ENCODE measurements at places on chromosomes 7 and 10.

- no peak for DNase-seq
Observed at GRCh38 chr7:102252366-102252982, 34.2 kb upstream of the SH2B2 start.

DNA sequence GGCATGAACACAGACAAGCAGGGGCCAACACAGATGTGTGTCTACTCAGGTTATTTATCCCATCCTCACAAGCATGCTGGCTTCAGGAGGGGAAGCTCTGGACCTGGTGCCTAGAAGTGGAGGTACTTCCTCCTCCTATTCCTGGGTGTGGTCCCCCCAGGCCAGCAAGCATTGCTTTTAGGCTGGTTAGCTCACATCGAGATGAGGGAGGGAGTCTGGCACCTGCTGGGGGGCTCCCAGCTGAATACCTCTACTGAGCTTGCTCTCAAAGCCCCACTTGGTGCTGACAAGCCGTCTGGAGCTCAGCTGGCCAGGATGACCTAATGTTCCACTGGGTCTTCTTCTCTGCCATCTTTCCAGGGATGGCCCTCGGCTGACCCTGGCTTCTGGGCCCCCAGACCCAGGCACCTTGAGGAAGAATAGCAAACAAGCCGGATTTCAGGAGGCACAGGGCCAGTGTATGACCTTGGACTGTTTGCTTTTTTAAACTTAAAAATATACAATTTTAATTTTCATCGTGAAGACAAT is 26.8 kb downstream of the FAM241B start:
- DNase-seq = no peak

- DNase-seq = no peak
Observed at GRCh38 chr7:32263611-32264010, 193.4 kb upstream of the PDE1C start.

DNA sequence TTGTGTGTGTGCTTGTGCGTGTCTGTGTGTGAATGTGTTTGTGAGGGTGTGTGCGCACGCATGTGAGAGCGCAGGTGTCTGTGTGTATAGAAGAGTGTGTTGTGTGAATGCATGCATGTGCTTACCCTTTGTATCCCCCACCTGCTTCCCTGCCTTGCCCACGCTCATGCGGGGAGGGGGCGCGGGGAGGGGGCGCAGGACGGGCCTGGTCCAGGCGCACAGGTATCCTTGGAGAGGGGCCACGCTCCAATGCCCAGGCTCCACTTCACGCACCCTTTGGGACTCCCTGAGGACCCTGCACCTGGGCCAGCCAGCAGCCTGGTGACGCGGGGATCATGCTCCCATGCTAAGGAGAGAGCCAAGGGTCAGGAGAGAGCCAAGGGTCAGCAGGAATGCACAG is 47.9 kb upstream of the EN2 start:
- no peak for DNase-seq

- DNase-seq = no peak
Observed at GRCh38 chr10:43809211-43809930, 160.7 kb upstream of the ZNF32 start.

DNA sequence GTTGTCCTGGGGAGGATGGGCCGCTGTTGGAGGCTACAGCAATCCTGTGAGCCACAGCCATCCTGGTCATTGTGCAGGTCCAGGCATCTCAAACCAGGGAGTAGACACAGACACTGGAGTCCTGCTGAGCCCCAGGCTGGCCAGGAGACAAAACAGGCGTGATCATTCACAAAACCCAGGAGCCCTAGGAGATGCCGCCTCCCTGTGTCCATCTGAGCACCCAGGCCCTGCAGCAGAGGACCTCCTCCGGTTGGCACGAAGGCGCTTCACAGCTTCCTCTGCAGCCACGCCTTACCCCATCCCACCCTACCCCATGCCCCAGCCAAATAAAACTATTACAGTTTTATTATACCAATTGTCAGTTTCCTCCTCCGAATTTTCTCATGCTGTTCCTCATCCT is 183.6 kb downstream of the PLXNA4 start:
- no peak for DNase-seq

- DNase-seq = no peak
Observed at GRCh38 chr7:35386082-35386815, 132.3 kb upstream of the TBX20 start.

GRCh38 chr7:159033956-159034355 is 110.7 kb downstream of the VIPR2 start:
- no peak for DNase-seq

DNA sequence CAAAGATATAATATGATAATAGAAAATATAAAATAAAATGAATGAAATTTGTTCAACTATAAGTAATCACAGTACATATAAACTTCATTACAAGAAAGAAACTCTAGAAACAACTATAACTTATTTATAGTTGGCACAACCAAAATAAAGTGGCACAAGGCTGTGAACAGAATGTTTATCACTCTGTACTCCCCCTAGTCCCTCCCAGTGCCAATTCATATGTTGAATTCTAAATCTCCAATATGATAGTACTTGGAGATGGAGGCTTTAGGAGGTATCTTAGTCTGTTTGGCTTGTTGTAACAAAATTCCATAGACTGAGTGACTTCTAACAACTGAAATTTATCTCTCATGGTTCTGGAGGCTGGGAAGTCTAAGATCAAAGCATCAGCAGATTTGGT is 145.0 kb upstream of the TMEM229A start:
- no peak for DNase-seq

DNA sequence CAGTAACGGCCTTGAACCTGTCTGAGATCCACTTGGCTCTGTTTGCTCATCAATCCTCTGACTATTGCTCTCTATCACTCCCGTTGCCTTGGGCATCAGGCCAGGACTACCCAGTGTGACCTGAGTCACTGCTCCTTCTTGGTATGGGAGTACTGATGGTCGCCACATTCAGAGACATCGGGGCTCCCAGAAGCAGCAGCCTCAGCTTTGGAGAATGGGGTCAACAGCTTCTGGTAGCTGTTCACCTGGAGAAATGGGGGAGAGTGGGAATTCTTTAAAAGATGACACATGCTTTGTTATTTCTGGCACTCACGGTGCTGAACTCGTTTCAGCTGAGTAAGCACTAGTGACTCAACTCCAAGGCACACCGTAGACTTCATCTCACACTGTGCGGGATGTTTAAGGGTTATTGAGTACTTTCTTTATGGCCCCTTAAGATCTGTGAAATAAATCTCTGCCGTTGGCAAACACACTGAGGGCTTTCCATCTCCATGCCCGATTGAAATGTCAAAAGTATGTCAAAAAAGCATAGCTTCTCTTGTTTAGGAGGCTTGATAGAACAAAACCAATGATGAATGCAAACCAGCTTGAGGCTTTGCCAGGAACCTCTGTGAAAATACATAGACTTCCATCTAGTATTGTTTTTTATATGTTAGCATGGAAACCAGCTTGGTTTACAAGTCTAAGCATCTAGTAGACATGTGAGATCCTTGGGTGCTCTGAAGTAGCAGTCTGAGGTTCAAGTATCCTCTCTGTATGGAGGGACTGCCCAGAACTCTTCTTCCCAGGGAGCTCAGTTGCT is 333.1 kb downstream of the CXCL12 start:
- DNase-seq = no peak

GRCh38 chr10:87053577-87054181 is 33.6 kb downstream of the FAM25A start:
- DNase-seq = no peak

GRCh38 chr7:45450571-45451204 is 123.5 kb upstream of the ADCY1 start:
- DNase-seq = no peak

DNA sequence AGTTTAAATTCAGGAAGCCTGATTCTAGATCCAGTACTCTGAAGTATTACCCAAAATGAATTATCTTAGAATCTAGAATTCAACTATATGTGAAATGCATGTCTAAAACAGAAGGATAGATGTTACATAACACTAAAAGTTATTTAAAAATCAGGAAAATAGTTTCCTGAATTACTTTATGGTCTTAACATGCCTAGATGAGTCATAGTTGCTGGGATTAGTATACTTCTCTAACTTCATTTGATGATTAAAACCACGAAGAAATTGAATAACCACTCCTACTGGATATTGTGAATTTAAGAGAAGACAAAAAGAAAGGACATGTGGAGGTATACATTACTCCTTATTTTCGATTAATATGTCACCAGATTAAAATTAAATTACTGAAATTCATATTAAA is 65.5 kb downstream of the ATAD1 start:
- DNase-seq = no peak

GRCh38 chr10:62463364-62463763 is 89.2 kb downstream of the ZNF365 start:
- no peak for DNase-seq

DNA sequence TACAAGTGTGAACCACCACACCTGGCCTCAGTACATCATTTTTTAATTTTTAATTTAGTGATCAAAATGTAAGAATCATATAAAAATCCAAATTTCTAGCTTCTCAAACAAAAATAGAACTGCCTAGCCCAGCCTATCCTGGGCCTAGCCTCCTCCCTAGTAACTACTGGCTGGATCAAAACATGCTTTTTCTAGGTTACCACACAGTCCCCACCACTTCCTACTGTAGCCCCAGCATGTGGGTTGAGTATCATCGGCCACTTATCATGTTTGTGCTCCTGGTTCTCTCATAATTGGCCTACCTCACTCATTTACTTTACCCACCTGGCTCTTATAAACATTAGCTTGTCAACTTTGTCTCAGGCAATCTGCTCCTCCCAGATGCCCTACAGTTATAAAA is 52.9 kb downstream of the DNAJC12 start:
- DNase-seq = no peak

- no peak for DNase-seq
Observed at GRCh38 chr10:30862486-30862885, 169.2 kb downstream of the ZNF438 start.

DNA sequence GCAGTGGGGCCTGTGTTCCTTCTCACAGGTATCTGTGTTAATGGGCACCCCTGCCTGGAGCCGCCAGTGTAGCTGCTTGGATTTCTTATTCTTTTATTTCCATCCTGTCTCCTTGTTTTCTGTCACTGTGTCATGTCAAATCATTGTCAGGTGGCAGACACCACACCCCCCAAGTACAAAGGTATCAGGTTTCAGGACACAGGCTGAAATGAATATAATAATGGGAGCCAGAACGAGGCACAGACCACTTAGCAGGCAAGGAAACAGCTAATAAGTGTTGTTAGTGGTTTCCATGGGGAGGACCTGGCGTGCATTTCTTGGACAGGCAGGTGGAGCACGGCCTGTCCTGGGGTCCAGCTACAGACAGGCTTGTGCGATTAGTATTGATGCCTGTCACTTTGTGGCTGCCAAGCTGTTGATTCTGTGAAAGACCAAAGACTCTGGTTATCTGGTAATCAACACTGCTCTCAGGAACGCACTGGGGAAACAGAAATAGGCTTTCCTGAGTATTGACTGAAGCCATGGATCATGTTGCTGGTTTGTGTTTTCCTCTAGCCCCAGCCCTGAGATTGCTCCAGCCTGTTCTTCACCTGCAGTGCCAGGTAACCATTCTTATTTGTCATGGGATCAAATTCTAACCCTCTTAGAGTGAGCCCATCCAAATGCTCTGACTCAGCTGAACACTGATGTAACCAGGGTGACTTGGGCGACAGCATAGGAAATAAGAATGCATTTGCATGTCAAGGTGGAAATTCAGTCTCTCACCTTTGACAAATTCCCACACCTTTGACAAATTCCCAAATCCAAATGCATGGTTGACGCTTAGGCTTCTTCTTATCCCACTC is 1002.0 kb downstream of the LRMDA start:
- DNase-seq = no peak

DNA sequence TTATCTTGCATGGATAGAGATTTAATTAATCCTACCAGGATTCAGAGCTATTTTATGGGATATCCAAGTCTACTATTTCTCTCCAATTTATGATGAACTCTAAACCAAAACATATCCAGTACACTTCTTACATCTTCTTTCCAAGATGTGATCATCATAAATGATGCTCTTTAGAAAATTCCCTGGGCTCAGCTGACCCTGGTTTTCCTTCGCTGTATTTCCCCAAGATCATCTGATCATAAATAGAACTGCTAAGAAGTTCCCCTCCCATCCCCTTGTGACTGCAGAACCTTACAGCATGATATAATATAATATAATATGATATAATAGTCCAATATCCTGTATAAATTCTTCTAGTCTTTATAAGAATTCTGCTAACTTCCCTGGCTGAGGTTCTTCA is 114.6 kb upstream of the LYZL2 start:
- DNase-seq = no peak

DNA sequence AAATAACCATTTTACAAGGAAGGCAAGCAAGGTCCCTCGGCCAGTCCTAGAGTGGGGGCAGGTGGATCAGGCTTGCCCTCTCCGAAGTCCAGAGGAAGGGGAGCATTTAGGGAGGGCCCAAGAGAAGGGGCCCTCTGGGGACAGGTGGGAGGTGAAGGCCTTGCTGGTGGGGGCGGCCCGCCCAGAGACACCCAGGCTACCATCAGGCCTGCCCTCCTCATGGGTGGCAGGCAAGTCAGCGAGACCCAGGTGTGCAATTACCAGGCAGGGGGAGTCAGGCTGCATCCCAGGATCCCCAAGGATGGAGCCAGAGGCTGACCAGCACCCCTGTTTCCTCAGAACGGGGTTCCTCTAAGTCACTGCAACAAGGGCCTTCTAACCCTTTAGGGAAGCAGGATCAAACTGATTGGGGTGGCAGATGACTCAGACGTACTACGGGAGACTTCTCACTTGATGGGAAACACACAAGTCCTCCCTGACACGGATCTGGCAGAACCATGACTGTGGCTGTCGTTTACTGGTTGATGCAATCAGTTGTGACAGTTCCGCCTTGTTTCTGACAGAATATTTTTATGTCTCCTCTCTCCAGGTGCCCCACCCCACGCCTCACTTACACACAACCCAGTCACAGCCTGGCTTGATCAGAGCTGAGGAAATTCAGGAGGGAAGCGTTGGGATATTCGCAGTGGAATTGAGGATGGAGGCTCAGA is 8.2 kb downstream of the LOXL4 start:
- no peak for DNase-seq

GRCh38 chr7:80824253-80824652 is 94.6 kb downstream of the SEMA3C start:
- no peak for DNase-seq

DNA sequence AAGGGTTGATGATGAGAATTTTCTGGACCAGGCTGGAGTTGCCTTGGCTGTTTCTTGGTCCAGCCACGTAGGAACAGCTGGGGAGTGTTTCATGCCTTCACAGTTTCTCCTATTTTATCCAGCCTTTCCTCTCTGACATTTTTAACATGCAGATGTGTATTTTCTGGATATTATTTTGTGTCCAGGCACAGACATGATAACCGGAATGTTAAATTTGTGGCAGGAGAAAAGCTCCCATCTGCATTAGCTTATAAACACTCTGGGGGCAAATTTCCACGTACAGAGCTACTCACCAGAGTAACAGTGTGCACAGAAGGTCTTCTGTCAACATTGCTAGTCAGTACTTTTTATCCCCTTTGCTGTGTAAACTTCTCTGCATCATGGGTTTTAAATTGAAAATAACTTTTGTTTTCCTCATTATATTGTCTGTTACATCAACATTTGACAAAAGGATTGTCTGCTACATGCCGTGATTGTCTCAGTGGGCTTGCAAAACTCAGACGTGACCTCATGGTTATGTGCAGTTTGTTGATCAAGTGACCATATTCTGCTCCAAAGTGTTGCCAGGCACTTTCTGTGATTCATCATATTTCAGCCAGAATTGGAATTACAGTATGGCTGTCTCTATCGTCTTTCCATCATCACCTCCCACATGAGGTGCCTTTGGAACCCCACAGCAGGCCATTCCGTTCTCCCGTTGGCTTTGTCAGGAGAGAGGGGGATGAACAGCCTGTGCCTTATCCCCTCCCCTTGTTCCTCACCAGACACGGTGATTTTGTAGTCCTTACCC is 41.4 kb downstream of the INSYN2A start:
- no peak for DNase-seq
